ENCODE measurements at places on chromosomes 7 and 10.

DNA sequence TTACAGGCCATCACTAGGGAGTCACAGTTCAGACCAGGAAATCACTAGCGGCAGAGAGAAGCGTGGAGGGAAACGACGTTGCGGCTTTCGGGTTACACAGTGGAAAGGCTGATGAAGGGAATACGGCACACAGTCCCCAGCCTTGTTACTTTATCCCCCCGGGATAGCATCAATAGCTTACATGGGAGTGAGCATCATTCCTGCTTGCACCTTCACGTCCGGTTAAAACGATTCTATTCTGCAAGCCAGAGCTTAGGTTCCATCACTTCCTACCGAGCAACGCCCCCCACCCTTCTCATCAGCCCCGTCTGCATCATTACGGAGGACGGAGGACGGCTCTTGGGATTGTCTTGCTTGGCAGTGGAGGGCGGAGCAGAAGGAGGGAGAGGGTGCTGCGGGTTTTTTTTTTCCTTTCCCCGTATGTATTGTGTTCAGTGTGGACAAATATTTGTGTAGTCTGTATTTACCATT is 124.9 kb downstream of the CLEC2L start:
- DNase-seq = peak; percentile 69

DNA sequence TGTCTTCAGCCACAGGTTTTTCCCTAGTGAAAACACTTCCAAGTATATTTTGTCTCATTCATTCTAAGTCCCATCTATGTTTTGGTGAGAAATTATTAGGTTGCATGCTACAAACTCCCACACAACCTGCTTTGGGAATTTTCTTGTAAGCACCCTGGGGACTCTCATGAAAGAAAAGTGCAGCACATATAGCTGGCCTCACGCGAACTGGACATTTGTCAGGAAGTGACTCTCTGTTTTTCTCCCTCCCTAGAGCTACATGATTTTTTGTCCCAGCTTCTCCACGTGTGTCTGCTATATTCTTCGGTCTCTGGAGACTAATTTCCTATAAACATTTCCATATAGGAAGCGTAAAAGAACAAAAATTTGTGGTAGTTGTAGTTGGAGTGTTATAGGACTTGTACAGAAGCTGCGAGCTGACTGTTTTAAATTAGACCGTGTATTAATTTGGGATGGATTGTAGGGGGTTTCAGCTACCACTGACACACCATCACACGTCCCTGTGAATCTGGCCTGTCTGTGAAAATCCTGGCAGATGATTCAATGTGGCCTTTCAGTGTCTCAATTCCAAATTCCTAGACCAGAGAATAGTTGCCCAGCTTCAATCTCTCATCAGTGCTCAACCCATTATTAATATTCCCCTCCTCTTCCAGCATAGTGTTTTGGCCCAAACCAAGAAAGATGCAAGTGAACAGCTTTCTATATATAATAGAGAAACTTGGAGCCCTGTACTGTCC is 40.2 kb downstream of the ARL4A start:
- DNase-seq = no peak

GRCh38 chr10:30050411-30050810 is 9.0 kb downstream of the JCAD start:
- no peak for DNase-seq

- no peak for DNase-seq
These were observed 257.5 kb downstream of the INHBA start for GRCh38 chr7:41445432-41445831.

DNA sequence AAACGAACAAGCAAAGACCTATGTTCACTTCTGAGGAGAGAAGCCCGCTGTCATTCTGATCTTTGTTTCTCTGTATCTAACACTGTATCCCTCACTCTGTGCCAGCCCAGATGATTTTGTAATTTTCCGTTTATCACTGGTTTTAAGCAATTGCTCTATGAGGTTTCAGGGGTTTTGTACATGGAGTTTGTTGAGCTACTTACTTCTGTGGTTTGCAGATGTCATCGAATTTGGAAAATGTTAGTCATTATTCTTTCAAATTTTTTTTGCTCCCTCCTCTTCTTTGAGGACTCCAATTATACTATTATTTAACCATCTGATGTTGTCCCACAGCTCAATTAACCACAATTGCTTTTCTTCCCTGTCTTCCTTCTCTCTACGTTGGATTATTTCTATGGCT is 650.9 kb upstream of the IGFBP3 start:
- no peak for DNase-seq

GRCh38 chr7:140876519-140877248 is 48.0 kb downstream of the BRAF start:
- no peak for DNase-seq

GRCh38 chr7:28840592-28840995 is 117.5 kb downstream of the TRIL start:
- DNase-seq = no peak

GRCh38 chr10:65470986-65471385 is 1454.8 kb upstream of the LRRTM3 start:
- no peak for DNase-seq

GRCh38 chr10:69786791-69787190 is 14.9 kb upstream of the COL13A1 start:
- no peak for DNase-seq

- no peak for DNase-seq
These were observed 13.5 kb upstream of the EGFR start for GRCh38 chr7:55005241-55005851.

DNA sequence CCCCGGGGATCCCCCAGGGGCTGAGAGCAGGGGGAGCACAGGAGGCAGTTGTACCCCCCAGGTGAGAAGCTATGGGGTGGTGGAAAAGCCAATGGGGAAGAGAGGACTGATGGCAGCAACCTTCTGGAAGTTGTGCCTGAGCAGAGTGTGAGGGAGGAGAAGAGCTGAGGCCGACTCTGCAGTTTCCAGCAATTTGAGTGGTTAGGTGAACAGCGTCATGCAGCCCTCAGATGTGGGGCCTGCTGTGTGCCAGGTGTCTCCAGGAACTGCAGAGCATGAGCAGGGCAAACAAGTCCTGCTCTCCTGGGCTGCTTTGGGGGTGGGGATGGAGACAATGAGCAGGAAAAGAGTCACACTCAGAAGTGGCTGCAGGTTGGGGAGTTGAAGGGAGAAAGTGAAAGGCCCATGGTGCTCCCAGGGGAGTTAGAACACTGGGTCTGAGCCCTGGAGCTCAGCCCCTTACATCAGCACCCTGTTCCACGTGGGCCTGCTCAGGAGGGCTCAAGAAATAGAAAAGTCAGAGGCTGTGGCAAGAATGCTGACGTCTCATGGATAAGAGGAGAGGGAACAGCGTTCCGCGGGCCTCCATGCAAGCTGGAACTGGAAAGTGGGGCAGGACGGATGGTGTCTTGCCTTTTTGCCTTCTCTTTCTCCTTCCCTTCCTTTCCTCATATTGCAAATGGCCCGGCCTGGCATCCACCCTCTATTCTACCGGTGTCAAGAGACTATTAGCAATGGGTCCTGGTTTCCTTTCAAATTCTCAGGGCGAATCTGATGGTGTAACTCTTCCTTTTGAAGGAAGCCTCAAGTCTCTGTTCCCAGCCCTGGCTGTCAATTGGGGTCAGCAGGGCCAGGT is 4.0 kb upstream of the AFAP1L2 start:
- DNase-seq = no peak

GRCh38 chr7:137771273-137771672 is 75.5 kb downstream of the DGKI start:
- DNase-seq = no peak

DNA sequence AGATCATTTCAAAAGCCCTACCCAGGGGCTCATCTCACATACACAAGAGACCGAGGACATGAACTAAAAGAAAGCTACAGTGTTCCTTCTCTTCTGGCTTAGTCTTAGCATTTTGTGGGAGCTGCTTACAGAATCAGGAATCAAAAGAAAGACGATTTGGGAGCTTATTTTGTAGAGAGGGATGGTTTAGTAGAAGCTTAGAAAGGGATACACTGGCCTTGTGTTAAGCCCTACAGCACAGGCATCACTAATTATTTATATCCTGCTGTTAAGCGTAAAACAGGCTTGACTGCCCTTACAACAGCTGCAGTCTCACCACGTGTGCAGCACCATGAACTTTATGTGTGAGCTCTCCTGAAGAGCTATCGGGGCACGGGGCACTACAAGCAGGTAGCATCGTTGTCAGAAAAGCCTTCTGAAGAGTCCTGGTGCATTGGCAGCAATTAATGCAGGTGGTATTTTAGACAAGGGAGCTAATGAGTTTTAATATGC is 798.3 kb downstream of the NXPH1 start:
- peak; percentile 13 for DNase-seq

GRCh38 chr10:100985336-100985735 is 2.0 kb downstream of the MRPL43 start:
- DNase-seq = no peak

- no peak for DNase-seq
These were observed 52.7 kb downstream of the VWDE start for GRCh38 chr7:12350971-12351370.

DNA sequence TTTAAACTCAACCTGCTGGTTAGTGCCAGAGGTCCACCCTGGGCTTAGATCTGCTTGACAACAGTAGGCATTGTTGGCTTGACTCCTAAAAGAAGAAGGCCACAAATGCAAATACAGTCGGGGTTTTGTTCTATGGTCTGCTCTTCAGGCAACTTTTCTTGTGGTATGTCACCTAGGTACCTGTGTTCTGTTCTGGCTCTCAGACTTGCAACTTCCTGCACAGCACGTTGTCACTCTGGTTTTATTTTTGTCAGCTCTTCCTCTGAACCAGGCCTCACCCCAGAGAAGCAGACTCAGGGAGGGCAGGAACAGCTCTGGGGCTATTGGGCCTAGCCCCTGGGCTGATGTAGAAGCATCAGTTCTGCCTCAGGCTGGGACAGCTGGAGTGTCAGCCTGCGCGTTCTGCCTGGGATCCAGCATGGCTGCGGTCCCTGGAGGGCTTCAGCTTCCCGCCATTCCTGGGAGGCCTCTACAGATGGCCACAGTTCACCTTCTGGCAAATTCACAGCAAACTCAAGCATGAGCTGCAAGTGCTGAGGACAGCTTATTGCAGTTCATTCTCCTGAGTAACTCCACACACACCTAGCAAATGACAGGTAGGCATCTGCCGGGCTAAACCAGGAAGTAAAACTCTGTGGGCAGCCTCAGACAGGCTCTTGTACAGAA is 11.0 kb upstream of the PDCD4 start:
- DNase-seq = no peak

- no peak for DNase-seq
These were observed 28.0 kb upstream of the CTTNBP2 start for GRCh38 chr7:117901089-117901797.

- no peak for DNase-seq
These were observed 67.6 kb downstream of the TACC2 start for GRCh38 chr10:122056431-122057094.

DNA sequence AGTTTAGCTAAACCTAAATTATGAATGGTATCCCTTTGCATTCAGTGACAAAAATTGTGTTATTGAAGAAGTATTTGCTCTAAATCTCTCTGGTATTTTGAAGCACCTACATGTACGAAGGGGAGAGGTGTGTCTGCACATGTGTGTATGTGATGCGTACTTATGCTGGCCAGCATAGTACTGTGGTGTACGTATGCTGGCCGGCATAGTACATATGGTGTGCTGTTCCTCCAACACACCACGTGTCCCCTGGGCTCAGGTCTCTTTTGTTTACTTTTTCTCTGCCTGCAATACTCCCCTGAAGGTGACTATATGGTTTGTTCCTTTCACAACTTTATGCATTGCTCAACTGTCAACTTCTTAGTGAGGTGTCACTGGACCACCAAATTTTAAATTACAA is 360.3 kb downstream of the CRPPA start:
- DNase-seq = no peak

DNA sequence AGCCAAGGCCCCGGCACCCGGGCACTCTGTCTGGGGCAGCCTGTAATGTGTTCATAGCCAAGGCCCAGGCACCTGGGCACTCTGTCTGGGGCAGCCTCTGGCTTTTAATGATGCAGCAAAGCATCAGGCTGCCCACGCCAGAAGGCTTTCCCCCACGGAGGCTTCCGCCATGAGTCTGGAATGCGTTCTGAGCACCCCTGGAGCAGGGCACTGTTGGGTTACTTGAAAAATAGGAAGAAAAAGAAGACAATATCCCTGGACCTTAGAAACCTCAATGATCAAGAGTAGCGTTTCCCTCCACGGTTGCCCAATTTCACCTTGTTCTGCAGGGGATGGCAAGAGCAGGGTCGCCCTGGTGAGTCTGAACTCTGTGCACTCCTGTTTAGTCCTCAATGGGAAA is 565.0 kb downstream of the PTPRN2 start:
- DNase-seq = no peak

GRCh38 chr10:110416776-110417711 is 80.7 kb upstream of the DUSP5 start:
- no peak for DNase-seq

DNA sequence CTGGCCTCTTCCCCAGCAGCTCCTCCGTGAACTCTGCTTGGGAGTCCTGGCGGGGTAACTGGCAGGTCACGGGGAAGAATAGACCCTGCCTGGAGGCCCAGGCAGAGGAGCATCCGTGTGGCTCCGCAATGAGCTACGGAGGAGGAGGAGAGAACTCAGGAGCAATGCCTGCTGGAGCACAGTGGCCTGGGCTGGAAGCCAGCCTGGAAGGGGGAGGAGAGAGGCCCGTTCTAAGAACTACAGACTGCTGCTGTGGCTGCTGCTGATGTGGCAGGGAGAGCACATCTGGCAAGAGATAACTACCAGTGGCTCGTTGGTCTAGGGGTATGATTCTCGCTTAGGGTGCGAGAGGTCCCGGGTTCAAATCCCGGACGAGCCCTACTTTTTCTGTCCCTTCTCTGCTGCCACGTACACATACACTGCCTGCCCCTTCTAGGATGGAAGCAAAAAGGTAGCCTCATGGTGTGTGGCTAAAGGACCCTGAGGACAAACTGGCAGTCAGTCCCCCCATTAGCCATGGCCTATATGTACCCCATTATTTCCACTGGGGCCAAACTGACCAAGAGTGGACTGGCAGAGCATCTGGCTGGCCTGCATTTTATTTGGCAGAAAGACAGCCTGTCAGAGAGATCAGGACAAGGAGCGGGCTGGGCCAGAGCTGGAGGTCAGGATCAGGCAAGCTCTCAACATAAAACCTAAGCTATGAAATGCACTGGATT is 7.7 kb upstream of the OPN1SW start:
- DNase-seq = no peak

DNA sequence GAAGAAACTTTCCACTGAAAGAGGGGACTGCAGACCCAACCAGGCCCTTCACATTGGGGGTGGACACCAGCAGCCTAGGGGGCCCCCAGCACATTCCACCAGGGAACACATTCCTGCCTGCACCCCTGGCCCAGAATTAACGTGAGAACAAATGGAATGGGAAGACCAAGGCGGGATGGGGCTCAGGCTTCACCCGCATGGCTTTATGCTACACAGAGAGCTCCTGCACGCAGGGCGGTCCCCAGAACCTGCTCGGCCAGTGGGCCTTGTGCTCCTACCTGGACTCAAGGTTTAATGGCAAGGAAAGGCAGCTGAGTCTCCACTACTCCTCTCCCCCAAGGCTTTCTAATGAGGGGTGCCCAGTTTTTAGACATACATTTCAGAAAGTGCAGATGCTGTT is 146.3 kb upstream of the GPR26 start:
- DNase-seq = no peak

GRCh38 chr7:99399597-99399996 is 8.8 kb downstream of the PDAP1 start:
- no peak for DNase-seq

- no peak for DNase-seq
These were observed 17.3 kb upstream of the INPP5A start for GRCh38 chr10:132520177-132520811.

- no peak for DNase-seq
These were observed 14.1 kb downstream of the FOXL3 start for GRCh38 chr7:303884-304573.

GRCh38 chr7:23476286-23477156 is 6.2 kb upstream of the IGF2BP3 start:
- peak; percentile 30 for DNase-seq

GRCh38 chr10:51014680-51015389 is 59.5 kb upstream of the PRKG1 start:
- DNase-seq = no peak

- DNase-seq = no peak
These were observed 67.5 kb downstream of the ALOX5 start for GRCh38 chr10:45441239-45442190.
